Thyroid gland (tissue), 4 donors: ENCODE measurements at places on chromosomes 4 and X. TPM values are rescaled to one million over a fixed set of nuclear protein-coding genes. Genes with fewer than 3 reads are reported as not detected.

DNA sequence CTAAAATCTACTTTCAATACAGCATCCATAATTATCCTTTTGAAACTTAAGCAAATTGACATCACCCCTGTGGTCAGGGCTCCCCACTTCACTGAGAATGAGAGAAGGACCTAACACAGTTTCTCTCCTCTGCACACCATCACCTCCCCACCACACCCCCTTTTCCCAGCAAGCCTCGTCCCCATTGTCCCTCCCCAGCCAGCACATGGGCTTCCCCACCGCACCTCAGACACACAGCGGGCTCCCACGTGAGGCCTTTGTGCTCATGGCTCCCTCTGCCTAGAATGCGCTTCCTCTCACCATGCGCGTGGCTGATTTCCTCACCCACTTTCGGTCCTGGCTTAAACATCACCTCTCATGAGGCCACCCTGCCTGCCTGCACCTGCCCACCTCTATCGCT, 639.0 kb upstream of the FRG1 start:
- H3K27ac ChIP-seq = no peak overlapping the region
- H3K36me3 ChIP-seq = no peaks in the 10 kb centered on the region
- no peaks in the 10 kb centered on the region for H3K4me1 ChIP-seq
- no peak for DNase-seq
- H3K27me3 ChIP-seq = no peaks in the 10 kb centered on the region

- H3K27ac ChIP-seq = peak overlapping the region; percentile 50
- peaks cover 20% of the 10 kb centered on the region for H3K4me1 ChIP-seq
- H3K27me3 ChIP-seq = no peaks in the 10 kb centered on the region
- no peaks in the 10 kb centered on the region for H3K36me3 ChIP-seq
- peak; percentile 76 for DNase-seq
Measured at GRCh38 chr4:76708971-76709771, 188.8 kb downstream of the SOWAHB start.

GRCh38 chr4:188372058-188372457, 232.8 kb downstream of the TRIML1 start:
- H3K36me3 ChIP-seq = no peaks in the 10 kb centered on the region
- no peaks in the 10 kb centered on the region for H3K4me1 ChIP-seq
- H3K27me3 ChIP-seq = no peaks in the 10 kb centered on the region
- H3K4me3 ChIP-seq = no peak overlapping the region
- no peak for DNase-seq

- no peak overlapping the region for H3K4me3 ChIP-seq
- H3K27me3 ChIP-seq = no peaks in the 10 kb centered on the region
Measured at GRCh38 chr4:22987870-22988269, 295.1 kb downstream of the GBA3 start.

DNA sequence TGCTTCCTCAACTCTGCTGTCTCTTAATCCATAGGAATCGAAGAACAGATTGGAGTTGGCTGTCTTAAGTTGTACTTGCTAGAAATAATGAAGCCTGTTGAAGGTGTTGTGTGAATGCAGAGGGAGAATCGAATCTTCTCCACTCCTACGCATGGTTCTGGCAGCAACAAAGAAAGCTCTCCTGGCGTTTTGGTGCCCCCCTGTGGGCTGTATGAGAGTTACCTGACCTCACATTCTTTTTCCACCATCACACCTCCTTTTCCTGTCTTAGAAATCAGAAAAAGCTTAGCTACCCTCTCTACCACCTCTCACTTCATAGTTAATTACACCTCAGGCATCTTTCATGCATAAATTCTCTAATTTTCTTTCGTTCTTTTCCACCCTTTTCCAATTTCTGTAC, 16.3 kb downstream of the KLF8 start:
- DNase-seq = peak; percentile 41
- no peak overlapping the region for H3K27ac ChIP-seq
- H3K36me3 ChIP-seq = no peaks in the 10 kb centered on the region
- no peaks in the 10 kb centered on the region for H3K27me3 ChIP-seq
- H3K4me1 ChIP-seq = no peaks in the 10 kb centered on the region
- H3K4me3 ChIP-seq = no peak overlapping the region

The GPR173 gene
- total RNA-seq = 0.88 TPM

DNA sequence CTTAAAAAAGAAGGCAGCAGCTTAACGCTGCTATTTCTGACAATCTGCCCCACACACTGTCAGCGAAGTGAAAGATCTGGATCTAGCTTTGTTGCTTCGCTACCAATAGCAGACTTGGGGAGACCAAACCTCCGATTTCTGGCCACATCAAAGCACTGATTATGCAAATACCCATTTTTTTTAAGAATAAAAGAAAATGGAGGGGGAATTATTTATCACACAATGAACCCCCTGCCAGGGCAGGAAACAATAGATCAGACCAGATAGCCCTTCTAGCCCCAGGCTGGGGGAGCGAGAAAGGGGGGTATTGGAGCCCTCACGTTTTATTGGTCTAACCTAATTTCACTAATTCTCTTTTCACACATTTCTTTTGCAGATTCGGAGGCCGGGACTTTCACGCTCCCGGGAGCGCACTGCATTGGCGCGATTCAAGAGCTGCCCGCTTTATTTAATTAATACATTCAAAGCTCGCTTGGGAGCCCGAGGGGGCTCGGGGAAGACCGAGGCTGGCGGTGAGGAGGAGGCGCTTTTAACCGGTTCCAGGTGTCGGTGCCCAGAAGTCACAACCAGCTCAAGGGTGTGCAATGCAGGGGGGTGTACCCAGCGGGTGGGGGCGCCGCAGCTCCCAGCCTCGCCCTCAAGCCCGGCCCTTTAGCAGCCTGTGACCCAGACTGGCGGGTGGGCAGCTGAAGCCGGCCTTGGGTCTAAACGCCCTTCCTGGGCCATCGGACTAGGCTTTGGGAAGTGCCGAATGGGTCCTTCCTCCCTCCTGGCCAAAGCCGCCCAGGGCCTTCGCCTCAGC, 5.5 kb downstream of the NEUROG2 start:
- H3K27me3 ChIP-seq = peaks cover 50% of the 10 kb centered on the region
- H3K4me1 ChIP-seq = peaks cover 32% of the 10 kb centered on the region
- no peaks in the 10 kb centered on the region for H3K36me3 ChIP-seq
- DNase-seq = no peak
- H3K27ac ChIP-seq = no peak overlapping the region

The AP1S2 gene
- 81.4 TPM for total RNA-seq

DNA sequence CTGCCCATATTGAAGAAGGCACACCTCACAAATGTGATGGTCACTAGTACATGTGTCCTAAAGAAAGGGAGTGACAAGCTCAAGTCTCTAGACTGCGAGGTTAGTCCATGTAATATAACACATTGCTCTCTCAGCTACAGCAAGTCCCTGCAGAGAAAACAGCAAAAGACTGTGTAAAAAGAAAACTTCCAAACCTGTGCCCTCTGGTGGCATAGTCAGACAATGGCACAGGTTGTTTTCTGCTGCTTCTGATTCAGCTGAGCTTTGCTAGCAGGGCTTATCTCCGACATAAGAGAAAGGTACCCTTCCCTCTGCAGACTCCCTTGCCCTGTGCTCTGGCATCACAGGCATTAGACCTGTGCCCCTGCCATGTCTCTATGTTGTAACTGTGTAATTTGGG, 1.4 kb upstream of the SERPINA7 start:
- H3K27ac ChIP-seq = no peak overlapping the region
- no peaks in the 10 kb centered on the region for H3K4me1 ChIP-seq
- no peak overlapping the region for H3K4me3 ChIP-seq
- no peaks in the 10 kb centered on the region for H3K27me3 ChIP-seq

DNA sequence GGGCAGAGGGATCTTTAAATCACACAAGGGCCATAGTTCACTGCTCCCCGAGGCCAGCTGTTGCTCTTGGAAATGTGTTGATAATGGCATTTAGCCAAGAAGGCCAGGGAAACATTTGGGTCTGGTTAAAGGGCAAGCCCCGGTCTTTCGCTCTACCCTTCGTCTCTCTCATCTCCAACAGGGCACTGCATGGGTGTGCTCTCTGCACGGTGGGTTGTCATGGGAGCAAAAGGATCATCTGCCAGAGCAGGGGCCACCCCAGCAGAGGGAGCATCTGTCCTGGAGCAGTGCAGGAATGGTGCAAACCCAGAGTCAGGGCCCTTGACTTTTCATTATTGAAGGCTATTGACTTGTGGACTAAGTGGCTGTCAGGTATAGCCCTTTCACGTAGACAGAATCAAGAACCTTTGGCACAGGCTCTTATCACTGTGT, 22.7 kb upstream of the PGRMC2 start:
- H3K36me3 ChIP-seq = no peaks in the 10 kb centered on the region
- no peak overlapping the region for H3K27ac ChIP-seq
- H3K27me3 ChIP-seq = no peaks in the 10 kb centered on the region

DNA sequence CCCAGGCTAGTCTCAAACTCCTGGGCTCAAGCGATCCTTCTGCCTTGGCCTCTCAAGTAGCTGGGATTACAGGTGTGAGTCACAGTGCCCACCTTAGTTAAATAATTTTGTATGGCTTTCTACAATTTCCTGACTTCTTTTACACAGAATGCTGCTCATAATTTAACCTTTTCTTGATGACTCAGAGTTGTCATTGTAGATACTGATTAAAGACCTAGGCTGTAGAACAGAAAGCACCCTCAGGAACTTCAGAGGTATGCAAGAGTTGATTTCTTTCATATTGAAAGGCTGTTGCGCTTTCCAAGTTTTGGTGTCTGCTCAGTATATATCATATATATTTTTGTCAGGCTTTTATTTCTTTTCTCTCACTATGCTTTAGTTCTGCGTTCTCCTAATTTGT, 21.1 kb upstream of the GPR34 start:
- no peak overlapping the region for H3K27ac ChIP-seq
- H3K27me3 ChIP-seq = no peaks in the 10 kb centered on the region
- no peak overlapping the region for H3K4me3 ChIP-seq

The CFI gene
- 25.5 TPM for total RNA-seq

GRCh38 chrX:22536746-22537304, 264.1 kb downstream of the CBLL2 start:
- H3K4me3 ChIP-seq = no peak overlapping the region
- no peaks in the 10 kb centered on the region for H3K27me3 ChIP-seq
- DNase-seq = no peak

GRCh38 chrX:96440941-96441340, 243.7 kb upstream of the DIAPH2 start:
- H3K27me3 ChIP-seq = no peaks in the 10 kb centered on the region
- DNase-seq = no peak
- no peak overlapping the region for H3K4me3 ChIP-seq
- H3K27ac ChIP-seq = no peak overlapping the region

GRCh38 chr4:2830632-2831610, 12.7 kb upstream of the ADD1 start:
- peaks cover 11% of the 10 kb centered on the region for H3K36me3 ChIP-seq
- H3K27me3 ChIP-seq = no peaks in the 10 kb centered on the region
- peak; percentile 1 for DNase-seq
- H3K27ac ChIP-seq = no peak overlapping the region
- H3K4me1 ChIP-seq = no peaks in the 10 kb centered on the region
- no peak overlapping the region for H3K4me3 ChIP-seq

The NWD2 gene
- 2.2 TPM for total RNA-seq

- DNase-seq = no peak
- no peaks in the 10 kb centered on the region for H3K4me1 ChIP-seq
- no peak overlapping the region for H3K27ac ChIP-seq
- H3K27me3 ChIP-seq = no peaks in the 10 kb centered on the region
- no peaks in the 10 kb centered on the region for H3K36me3 ChIP-seq
- H3K4me3 ChIP-seq = no peak overlapping the region
Measured at GRCh38 chr4:52551487-52551886, 107.6 kb downstream of the USP46 start.

DNA sequence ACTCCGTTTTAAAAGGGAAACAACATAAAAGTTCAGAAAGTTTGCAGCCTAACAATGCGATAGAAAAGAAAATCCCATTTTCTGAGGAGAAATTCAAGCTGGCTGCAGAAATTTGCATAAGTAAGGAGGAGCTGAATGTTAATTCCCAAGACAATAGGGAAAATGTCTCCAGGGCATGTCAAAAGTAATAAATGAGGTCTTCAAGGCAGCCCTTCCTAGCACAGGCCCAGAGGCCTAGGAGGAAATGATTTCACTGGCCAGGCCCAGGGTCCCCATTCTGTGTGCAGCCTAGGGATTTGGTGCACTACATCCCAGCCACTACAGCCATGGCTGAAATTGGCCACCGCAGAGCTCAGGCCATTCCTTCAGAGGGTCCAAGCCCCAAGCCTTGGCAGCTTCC, 59.3 kb downstream of the TKTL2 start:
- H3K36me3 ChIP-seq = no peaks in the 10 kb centered on the region
- H3K27ac ChIP-seq = no peak overlapping the region
- no peaks in the 10 kb centered on the region for H3K27me3 ChIP-seq
- H3K4me1 ChIP-seq = no peaks in the 10 kb centered on the region

The MAGEE1 gene
- total RNA-seq = 4.2 TPM

- no peak overlapping the region for H3K4me3 ChIP-seq
- peaks cover 24% of the 10 kb centered on the region for H3K4me1 ChIP-seq
- H3K27ac ChIP-seq = no peak overlapping the region
- H3K27me3 ChIP-seq = no peaks in the 10 kb centered on the region
- H3K36me3 ChIP-seq = no peaks in the 10 kb centered on the region
- no peak for DNase-seq
Measured at GRCh38 chr4:7857238-7857701, 82.4 kb downstream of the AFAP1 start.

GRCh38 chr4:791898-792625, 33.9 kb downstream of the CPLX1 start:
- no peak overlapping the region for H3K27ac ChIP-seq
- no peaks in the 10 kb centered on the region for H3K36me3 ChIP-seq
- peak; percentile 73 for DNase-seq

- H3K36me3 ChIP-seq = no peaks in the 10 kb centered on the region
- no peak overlapping the region for H3K27ac ChIP-seq
- DNase-seq = no peak
- H3K27me3 ChIP-seq = no peaks in the 10 kb centered on the region
- no peaks in the 10 kb centered on the region for H3K4me1 ChIP-seq
- H3K4me3 ChIP-seq = no peak overlapping the region
Measured at GRCh38 chr4:6373541-6374410, 98.6 kb downstream of the PPP2R2C start.

The OPN1LW gene
- not detected for total RNA-seq

The RNF150 gene
- total RNA-seq = 34.5 TPM
